Peyer's patch (tissue), 4 donors: ENCODE measurements at places on chromosomes 12 and 14. TPM values are rescaled to one million over a fixed set of nuclear protein-coding genes. Genes with fewer than 3 reads are reported as not detected.

VRTN gene
- not detected for total RNA-seq

GRCh38 chr14:35202195-35202594 is 79.8 kb downstream of the PRORP start:
- H3K36me3 ChIP-seq = no peaks in the 10 kb centered on the region
- DNase-seq = no peak
- H3K27ac ChIP-seq = no peak overlapping the region
- H3K27me3 ChIP-seq = no peaks in the 10 kb centered on the region
- H3K4me3 ChIP-seq = no peak overlapping the region

GRCh38 chr14:67586369-67586768 is 13.7 kb downstream of the PIGH start:
- no peaks in the 10 kb centered on the region for H3K4me1 ChIP-seq
- H3K36me3 ChIP-seq = peaks cover 58% of the 10 kb centered on the region
- H3K4me3 ChIP-seq = no peak overlapping the region
- H3K27me3 ChIP-seq = no peaks in the 10 kb centered on the region
- no peak for DNase-seq
- no peak overlapping the region for H3K27ac ChIP-seq

DNA sequence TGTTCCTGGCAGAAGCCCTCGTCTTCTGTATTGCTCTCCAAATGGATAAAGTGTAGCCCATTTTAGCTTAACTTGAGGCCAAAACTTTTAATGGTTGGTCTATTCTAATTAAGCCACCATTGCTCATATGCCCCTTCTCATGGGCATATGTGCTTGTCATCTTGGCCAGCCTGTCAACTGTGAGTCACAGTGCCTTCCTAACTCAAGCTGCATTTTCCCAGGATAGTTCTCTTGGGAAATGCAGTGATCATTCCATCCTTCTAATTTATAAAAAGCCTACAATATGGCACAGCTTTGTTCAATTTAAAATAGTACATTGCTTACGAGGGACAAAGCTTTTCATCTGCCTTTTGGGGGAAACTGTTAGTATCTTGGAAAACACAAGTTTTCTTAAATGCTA is 6.6 kb downstream of the PTHLH start:
- H3K4me1 ChIP-seq = no peaks in the 10 kb centered on the region
- H3K36me3 ChIP-seq = no peaks in the 10 kb centered on the region
- no peak for DNase-seq
- no peak overlapping the region for H3K4me3 ChIP-seq
